Stimulated activated CD8-positive, alpha-beta memory T cell treated with anti-CD3 and anti-CD28 coated beads, Interleukin-2, amount 100 ng/mL, for 48 hours (primary cell): ENCODE measurements at places on chromosomes 6 and 20.

- DNase-seq, result no peak
These were observed 55.9 kb upstream of the SYNJ2 start for GRCh38 chr6:157925771-157926170.

GRCh38 chr20:24341781-24342180 is 127.6 kb upstream of the SYNDIG1 start:
- no peak for DNase-seq

GRCh38 chr6:53322188-53323029 is 26.3 kb downstream of the ELOVL5 start:
- DNase-seq, result no peak

GRCh38 chr20:9322661-9323060 is 191.7 kb upstream of the LAMP5 start:
- no peak for DNase-seq

GRCh38 chr20:44145131-44145775 is 41.7 kb downstream of the JPH2 start:
- DNase-seq, result no peak

DNA sequence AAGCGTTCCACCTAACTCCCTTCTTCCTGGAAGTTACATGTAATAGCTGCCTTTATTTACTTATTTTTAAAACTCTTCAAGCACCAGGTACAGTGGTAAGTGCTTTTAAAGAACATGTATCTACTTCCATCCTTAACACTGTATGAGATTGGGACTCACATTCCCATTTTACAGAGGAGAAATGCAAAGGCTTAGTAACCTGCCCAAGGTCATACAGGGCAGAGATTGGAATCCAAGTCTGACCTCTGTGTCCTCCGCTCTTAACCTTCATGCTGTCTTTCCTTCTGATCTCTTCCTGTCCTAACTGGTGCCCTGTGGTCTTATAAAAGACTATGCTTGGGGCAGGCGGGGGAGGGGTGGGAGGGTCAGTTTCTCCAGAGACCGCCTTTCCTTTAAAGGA is 1.6 kb downstream of the B4GALT5 start:
- DNase-seq, result no peak

GRCh38 chr6:108565091-108565766 is 4.5 kb downstream of the FOXO3 start:
- no peak for DNase-seq
